Fibroblast of skin of left quadriceps (primary cell): ENCODE measurements at places on chromosomes 2 and 18.
A peak's percentile ranks its signal among the peaks of the same experiment; 100 is the strongest.

- no peak for DNase-seq
Measured at GRCh38 chr2:85213901-85214512, 80.8 kb downstream of the TCF7L1 start.

DNA sequence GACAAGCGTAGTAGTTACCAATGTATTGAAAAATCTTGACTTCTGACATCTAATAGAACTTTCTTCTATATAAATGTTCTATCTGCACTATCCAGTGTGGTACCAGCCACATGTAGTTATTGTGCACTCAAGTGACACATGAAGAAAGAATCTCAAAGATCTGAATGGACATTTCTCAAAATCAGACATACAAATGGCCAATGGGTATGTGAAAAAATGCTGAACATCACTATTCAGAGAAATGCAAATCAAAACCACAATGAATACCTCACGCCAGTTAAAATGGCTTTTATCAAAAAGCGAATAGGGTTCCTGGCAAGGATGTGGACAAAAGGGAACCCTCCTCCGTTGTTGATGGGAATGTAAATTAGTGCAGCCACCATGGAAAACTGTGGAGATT is 37.5 kb upstream of the SMCHD1 start:
- no peak for DNase-seq

- no peak for DNase-seq
Measured at GRCh38 chr2:202624133-202624532, 10.6 kb upstream of the FAM117B start.

DNA sequence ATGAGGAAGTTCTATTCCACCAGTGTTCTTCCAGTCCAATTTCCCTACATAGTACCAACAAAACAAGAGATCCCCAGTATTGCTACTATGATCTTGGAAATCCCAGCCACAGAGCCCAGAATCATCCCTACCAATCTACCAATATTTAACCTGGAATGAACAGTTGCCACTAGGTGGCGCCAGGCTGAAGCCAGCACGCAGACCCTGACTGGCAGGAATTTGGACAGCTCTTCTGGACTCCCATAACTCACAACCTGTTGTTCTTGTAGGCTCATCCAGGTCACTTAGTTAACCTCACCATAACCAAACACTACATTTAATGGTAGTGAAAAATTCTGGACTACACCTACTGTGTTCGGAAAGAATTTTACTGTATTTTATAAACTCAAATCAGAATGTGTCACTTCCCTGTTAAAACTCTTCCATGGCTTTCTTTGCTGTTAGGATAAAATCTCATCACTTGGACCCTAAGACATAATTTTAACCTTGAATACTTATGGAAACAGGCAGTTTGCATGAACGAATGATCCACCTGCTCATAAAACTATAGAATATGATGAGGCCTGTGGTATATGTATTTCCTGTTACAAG is 59.8 kb upstream of the SLC38A11 start:
- no peak for DNase-seq

DNA sequence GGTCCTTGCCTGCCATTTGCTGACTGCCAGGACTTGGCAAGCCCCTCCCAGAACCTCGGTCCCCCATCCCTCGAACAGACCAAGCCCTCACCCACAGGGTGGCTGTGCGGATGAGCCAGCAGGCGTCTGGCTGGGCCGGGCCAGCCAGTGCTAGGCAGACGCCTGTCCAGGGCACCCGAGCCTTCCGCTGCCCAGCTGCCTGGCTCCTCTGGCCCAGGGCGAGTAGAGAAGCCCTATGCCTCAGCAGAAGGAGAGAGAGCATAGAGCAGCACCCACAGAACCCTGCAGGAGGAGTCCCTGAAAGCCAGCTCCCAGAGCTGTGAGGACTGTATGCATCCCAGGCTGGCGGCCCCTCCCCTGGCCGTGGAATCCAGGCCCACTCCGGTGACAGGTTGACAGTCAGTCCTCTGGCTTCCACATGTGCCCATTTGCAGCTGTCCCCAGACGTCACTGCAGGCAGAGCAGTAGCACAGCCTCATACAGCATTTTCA is 62.1 kb upstream of the GLI2 start:
- DNase-seq = no peak

- no peak for DNase-seq
Measured at GRCh38 chr18:39796393-39796792, 2158.6 kb upstream of the PIK3C3 start.

GRCh38 chr2:9998916-9999654 is 44.3 kb upstream of the KLF11 start:
- no peak for DNase-seq

GRCh38 chr2:57434972-57435371 is 611.6 kb upstream of the VRK2 start:
- DNase-seq = no peak

GRCh38 chr2:170369894-170370293 is 191.9 kb downstream of the MYO3B start:
- no peak for DNase-seq

DNA sequence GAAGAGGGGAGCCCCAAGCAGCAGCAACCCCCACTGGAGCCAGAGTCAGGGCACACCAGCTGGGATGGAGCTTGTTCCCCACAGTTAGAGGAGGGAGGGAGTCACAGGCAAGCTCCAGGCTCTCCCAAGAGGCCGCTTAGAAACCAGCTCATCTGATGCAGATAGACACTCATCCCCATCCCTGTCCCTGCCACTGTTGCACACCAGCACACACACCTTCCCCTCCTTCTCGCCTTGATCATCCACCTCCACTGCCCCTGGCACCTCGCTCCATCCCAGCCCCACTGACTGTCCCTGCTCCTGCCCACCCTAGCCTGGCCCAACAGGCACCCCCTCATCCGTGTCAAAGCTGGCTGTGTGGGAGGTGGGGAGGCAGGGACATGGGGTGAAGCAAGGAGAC is 1.5 kb upstream of the RUFY4 start:
- DNase-seq = no peak

GRCh38 chr2:239792405-239793084 is 232.6 kb downstream of the NDUFA10 start:
- DNase-seq = no peak

DNA sequence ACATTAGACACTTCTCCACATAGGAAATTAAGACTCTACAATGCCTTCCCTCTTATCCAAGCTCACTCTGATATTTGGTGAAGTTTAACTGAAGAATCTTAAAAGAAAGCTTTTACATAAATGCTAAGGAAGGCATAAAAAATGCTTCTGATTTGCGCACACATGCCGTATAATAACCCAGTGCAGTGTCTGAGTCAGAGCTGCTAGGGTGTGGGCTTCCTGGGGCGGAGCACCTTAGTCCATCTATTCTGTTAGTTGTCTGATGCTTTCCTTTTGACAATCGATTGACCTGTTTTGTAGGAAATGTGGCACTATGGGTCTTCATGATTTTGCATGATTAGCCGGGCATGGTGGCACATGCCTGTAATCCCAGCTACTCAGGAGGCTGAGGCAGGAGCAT is 231.5 kb downstream of the AFF3 start:
- DNase-seq = no peak

DNA sequence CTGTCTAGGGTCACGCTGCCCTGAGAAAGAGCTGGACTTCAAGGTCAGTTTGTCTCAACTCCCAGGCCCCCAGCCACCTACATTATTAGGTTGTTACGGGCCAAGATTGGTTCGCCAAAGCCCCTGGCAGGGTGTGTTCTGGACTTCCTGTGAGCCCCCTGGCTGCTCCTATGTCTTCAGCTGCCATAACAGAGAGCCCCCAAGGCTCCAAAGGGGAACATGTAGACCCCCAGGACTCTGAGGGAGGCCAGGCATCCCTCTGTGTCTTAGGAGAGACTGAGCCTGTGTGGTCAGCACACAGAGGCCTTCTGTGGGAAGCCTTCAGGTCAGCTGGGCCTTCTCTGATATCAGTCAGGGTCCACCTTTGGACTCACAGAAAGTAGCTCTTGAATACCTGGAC is 58.3 kb downstream of the INHBB start:
- no peak for DNase-seq

GRCh38 chr18:31581498-31582197 is 10.0 kb upstream of the TTR start:
- DNase-seq = peak; percentile 72

- DNase-seq = no peak
Measured at GRCh38 chr2:151927501-151928221, 99.4 kb upstream of the ARL5A start.

DNA sequence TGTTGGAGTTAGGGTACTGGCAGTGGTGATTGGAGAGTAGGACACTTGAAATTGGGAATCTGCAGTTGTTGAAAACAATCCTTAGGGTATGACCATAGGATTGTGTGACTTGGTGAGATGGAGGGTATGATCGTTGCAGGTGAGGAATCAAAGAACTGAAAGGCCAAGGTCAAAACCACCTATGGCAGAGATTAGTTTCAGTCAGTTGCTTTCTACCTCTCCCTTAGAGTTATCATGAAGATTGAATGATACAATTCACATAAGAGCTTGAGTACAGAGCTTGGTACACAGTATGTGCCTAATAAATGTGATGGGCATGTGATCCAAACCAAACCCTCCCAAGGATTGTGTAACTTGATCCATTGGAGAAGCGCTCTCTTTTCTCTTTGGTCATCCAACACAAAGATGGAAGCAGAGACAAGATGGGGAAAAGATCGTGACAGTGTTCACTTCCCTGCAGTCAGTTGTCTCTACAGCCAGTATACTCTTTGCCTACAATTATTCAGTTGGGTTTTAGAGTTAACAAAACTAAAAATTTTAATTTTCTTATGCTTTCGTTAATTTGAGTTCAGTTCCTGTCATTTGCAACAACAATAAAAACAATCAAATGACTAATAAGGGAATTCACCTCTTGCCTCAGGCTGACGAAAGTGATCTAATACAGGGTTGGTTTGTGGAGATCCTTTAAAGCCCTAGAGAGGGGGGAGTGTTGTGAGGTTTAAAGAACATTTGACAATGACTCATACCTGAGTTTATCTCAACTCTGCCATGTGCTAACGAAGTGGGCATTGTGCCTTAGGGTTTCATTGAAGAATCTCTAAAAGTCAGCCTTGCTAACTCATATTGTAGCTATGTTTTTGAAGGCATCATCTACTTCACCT is 14.8 kb upstream of the SMAD2 start:
- no peak for DNase-seq

- no peak for DNase-seq
Measured at GRCh38 chr2:30336978-30337841, 105.9 kb downstream of the LBH start.

DNA sequence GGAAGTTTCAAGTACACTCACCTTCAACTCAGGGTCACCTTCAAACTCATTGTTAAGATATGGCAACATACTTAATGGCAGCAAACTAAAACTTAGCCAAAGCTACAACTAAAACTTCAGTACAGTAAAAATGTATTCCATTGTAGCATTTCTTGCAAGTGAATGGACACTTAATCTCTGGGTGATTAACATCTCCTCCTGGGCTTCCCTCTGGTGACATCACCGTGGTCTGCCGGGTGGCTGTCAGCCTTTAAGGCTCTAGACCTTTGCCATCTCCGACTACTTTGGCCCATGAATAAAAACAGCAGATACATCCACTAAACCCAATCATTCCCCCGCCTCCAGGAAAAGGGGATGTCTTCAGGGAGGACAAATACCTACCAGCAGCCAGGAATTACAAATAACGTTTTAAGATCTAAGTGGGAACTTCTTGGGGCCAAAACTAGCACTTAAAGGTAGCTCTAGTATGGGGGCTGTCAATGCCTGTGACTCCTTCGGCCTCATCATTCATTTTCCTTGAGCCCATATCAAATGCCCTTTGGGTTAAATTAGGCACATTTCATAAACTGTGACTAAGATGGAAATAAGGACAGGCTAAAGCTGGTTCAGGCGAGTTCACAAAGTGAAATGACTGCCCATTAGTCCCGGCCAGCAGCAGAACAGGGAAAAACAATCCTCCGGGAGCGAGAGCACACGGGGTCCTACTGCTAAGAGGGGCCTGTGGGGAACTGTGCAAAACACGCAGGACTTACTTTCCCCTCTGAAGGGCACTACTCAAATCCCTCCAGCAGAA is 1.1 kb downstream of the TFCP2L1 start:
- DNase-seq = no peak

GRCh38 chr2:103401621-103402020 is 639.8 kb downstream of the TMEM182 start:
- peak; percentile 20 for DNase-seq

DNA sequence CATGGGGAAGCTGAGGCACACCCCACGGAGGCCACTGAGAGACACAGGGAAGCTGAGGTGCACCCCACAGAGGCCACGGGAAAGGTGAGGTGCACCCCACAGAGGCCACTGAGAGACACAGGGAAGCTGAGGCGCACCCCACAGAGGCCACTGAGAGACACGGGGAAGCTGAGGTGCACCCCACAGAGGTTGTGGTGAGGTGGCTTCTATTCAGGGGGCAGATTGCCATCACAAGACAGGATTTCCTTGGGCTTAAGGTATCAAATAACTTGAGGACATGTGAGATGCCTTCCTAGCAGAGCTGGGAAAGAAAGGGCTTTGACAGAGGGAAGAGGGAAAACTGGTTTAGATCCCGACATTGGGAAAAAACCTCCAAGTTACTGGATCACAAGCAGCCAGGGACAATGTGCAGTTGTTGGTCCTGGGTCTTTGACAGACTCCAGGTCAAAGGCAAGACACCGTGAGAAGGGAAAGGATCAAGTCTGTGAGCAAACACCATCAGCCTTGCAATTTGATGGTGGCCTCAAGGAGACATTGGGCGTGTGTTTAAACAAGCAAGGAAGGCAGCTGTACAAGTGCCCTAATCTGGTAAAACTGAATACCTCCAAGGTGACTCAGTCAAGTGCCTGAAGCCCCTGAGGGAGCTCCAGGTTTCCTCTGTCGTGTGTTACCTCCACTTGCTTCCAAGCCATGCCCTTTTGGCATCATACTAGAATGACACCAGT is 133.2 kb upstream of the EPAS1 start:
- DNase-seq = no peak

DNA sequence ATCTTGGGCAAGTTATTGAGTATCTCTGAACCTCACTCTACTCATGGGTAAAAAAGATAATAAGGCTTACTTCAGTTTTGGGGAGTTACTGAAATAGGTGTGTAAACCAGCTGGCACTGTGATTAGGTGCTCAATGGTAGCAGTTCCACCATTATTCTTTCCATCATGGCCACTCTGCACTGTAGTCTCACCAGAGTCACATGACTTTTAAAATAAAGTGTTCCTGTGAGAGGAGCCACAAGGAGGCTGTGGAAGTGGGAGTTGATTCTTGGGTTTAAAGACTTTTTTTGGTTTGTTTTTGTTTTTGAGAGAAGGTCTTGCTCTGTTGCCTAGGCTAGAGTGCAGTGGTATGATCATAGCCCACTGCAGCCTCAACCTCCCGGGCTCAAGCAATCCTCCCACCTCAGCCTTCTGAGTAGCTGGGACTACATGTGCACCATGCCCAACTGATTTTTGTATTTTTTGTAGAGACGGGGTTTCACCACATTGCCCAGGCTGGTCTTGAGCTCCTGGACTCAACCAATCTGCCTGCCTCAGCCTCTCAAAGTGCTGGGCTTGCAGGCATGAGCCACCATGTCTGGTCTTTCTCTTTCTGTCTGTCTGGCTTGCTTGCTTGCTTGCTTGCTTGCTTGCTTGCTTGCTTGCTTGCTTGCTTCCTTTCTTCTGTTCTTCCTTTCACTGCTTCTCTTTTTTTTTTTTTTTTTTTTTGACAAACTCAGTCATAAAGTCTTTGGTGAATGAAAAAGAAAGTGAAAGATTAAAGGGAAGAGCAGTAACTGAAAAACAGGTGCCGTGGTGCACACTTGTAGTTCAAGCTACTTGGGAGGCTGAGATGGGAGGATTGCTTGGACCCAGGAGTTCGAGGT is 21.2 kb upstream of the ACVR1 start:
- DNase-seq = no peak

- no peak for DNase-seq
Measured at GRCh38 chr2:143333168-143333791, 204.1 kb downstream of the ARHGAP15 start.

- no peak for DNase-seq
Measured at GRCh38 chr18:10497206-10497749, 28.5 kb upstream of the NAPG start.
